Stimulated activated CD4-positive, alpha-beta T cell treated with anti-CD3 and anti-CD28 coated beads, Interleukin-12 subunit alpha, Interleukin-12 subunit beta, amount 100 ng/mL, for 4 hours (primary cell): ENCODE measurements at places on chromosomes 13 and 19.

- DNase-seq, result no peak
Observed at GRCh38 chr19:42422092-42422900, 4.9 kb downstream of the LIPE start.

GRCh38 chr19:30371161-30371836, 885 bp upstream of the ZNF536 start:
- DNase-seq, result no peak

DNA sequence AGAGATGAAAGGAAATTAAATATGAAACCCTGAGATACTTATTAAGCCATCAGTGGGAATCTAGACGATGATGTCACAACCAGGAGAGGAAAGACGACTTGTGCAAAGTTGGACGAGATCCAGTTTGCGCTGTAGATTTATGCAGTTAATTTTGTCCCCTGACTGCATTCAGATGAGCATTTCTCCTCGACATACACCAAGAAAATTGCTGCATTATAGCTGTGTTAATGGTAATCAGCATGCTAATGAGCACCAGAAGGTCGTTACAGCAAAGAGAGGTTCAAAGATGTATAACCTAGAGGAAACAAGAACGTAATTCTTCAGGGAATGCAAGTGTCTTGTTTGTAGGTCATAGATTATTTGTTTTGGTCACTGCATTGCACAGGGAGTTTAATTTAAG, 371.7 kb downstream of the RBM26 start:
- no peak for DNase-seq

GRCh38 chr13:21053231-21053630, 8.2 kb downstream of the LATS2 start:
- no peak for DNase-seq

DNA sequence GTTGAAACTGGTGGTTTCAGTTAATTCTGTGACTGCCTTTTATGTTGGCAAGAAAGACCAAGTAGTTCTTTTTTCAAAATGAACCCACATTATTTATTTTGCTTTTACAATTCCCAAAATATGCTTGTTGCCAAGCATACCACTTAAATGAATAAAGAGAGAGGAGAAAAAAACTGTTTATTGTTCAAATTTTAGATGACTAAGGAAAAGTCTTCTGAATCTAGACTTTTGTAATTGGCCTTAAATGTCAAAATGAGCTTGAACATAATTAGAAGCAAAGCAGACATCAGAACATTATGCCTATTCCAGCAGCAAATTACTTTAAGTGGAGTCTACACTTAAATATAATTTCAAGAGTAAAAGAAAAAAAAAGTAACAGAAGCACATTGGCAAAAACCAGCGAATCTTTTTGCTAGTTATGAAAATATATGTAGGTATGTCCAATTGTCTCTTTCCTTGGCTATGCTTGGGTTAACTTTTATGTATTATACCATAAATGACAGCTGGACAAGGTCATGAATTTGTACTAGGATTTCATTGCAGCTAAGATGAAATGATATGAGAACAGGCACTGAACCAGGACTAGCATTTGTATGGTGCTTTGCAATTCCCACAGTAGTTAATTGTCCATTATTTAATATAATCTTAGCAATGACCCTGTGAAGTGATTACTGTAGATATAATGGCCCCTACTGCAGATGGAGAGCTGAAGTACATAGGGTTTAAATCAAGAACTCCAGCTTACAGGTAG, 211.9 kb downstream of the NALCN start:
- DNase-seq, result no peak

- no peak for DNase-seq
Observed at GRCh38 chr13:97015661-97016350, 21.5 kb upstream of the OXGR1 start.

GRCh38 chr19:5489551-5489950, 34.3 kb downstream of the ZNRF4 start:
- no peak for DNase-seq

- no peak for DNase-seq
Observed at GRCh38 chr19:41957838-41958366, 1.2 kb downstream of the RABAC1 start.

DNA sequence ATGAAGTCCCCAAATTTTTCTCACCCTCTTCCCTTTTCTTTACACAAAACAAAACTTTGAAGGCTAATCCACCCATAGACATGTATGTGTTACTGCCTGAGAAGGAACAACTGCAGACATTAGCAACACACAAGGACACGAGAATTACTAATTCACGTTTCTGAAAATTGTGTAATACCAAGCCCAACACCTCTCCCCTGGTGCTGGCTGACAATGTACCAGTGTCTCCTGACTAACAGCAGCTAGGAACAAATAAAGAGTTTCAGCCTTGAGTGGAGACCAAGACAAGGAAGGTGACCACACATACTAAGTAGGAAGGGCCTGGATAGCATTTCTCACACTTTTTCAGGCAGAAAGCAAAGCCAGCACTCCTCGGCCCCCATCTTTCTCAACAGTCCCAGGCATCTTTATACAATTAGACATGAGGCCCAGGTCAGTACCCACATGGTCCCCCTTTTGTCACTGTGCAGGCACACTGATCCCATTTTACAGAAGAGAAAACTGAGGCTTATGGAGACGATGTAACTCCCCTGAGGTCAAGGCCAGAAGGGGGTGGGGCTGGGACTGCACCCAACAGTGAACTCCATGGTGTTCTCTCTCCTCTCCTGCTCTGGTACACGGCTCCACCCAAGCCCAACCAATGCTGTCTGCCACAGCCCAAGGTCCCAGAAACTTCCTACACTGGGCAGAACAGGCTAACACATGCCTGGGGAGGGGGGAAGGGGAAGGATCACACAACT, 8.7 kb downstream of the BRD4 start:
- no peak for DNase-seq

DNA sequence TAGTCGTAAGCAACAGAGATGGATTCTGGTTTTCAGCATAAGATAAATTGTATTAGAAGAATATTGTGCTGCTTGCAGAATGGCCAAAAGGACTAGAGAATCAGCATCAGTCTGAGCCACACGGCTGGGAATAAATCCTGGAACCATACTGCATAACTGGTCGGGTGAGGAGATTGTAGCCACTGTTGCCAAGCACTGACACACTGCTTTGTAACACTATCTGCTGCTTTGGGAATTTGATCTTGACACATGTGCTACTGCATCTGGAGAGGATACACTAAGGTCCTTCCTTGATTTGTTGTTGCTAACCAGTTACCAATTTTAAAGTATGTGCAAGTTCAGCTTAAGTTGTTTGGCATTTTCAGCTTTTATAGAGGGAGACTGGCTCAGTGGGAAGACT, 1.9 kb downstream of the HNRNPA1L2 start:
- no peak for DNase-seq

GRCh38 chr19:1373534-1374249, 10.0 kb upstream of the NDUFS7 start:
- DNase-seq, result no peak
